ENCODE measurements at places on chromosomes 3 and 15.

DNA sequence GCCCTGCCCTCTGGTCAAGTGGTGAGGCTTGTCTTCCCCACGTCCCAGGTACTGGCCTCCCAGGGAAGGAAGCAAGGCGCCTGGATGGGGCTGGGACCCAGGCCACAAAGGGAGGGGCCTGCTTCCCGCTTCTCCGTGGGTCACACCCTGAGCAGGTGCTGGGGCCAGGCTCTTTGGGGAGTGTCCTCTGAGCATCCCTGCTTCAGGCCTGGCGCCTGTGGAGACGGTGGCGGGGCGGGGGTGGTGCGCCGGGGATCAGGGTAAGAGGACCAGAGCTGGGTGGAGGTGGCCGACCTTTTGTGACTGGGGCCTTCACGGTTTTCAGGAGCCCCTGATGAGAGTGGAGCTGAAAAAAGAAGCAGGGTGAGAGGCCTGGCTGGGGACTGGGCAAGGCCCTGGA lies 3.6 kb downstream of the PLA2G4B start:
- no peak for DNase-seq

DNA sequence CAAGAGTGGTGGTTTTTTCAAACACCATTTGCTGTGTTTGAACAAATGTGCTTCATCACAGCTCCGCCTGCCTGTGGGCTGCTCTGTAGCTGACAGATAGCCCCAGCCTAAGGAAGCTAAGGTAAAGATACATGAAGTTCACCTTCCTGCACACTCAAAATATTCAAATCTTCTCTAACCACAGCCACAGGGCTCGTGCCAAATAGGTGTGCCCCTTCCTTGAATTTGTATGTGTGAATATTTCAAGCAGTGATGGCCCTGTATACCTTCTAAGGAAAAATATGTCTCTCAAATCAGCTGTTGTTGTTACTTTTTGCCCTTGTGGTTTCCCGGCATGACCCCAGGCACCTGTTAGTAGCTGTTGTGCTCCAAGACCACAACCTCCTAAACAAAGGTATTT lies 92.8 kb downstream of the CCNL1 start:
- no peak for DNase-seq

GRCh38 chr15:98547741-98548138 lies 100.6 kb upstream of the IGF1R start:
- no peak for DNase-seq

DNA sequence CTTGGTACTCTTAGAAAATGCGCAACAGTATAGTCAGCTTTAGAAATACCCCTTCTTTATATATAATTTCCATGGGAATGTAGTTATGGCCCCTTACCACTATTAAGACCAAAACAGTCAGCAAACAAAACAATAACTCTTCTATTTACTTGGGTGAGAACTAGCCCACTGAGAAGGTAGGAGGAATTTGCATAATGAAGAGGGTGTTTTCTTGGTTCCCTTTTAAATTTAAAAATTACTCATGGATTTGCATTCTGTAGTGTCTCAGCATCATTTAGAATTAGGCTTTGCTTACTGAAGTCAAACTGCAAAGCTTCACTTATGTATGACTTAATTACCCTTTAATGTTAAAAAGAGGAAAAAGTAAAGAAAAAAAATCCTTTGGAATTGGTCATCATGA lies 350.8 kb downstream of the PTPRG start:
- no peak for DNase-seq

- DNase-seq, result no peak
Observed at GRCh38 chr15:61025781-61026180, 203.3 kb downstream of the RORA start.

- no peak for DNase-seq
Observed at GRCh38 chr3:12972781-12973702, 100.2 kb downstream of the IQSEC1 start.

GRCh38 chr15:99120050-99120777 lies 15.3 kb downstream of the SYNM start:
- no peak for DNase-seq

DNA sequence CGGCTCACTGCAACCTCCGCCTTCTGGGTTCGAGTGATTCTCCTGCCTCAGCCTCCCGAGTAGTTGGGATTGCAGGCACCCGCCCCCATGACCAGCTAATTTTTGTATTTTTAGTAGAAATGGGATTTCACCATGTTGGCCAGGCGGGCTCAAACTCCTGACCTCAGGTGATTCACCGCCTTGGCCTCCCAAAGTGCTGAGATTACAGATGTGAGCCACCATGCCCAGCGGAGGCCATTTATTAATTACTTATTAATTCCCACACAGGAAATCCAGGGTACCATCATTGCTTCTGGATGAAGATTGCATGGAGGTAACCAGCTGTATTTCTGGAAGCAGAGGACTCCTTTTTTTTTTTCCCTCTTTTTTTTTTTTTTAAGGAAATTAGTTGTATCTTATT lies 37.8 kb downstream of the MAP4 start:
- DNase-seq, result no peak

DNA sequence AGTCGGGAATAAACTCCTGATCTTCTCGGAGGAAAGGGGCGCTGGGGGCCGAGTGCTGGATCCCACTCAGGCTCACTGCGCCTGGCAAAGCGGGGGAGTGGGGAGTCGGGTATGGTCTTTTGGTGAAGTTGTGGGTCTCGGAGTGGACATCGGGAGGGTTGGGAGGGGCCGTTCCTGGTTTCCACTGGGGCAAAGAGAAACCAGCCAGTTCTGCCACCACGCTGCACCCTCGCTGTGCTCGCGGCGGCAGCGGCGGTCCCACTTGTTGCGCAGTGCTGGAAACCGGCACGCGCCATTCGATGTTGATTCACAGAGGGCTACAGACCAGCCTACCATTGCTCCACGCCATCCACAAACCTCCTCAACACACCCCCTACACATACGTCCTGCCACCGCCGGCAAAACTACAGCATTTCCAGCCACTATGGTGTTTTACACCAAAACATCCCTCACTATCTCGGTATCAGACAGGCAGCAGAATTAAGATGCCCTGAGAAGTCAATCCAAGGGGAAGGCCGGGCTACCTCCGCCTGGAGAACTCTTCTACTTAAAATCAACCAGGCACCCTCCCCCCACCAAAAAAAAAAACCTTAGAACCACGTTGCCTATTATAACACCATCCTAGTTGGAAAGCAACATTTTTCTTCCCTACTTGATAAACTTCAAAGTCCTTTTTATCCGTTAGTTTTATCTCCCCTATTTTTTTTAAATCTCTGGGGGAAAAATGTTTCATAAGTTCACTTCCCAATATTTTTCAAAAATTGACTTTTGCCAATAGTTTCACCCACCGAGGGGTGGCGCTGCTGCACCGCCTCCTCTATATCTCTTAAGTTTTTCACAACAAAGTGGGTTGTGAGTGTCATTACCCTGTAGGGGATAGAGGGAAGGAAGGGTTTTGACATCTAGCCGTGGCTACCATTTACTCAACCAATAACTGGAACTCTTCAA lies 3.6 kb downstream of the BCL6 start:
- no peak for DNase-seq

GRCh38 chr3:7305561-7305960 lies 444.6 kb downstream of the GRM7 start:
- no peak for DNase-seq

DNA sequence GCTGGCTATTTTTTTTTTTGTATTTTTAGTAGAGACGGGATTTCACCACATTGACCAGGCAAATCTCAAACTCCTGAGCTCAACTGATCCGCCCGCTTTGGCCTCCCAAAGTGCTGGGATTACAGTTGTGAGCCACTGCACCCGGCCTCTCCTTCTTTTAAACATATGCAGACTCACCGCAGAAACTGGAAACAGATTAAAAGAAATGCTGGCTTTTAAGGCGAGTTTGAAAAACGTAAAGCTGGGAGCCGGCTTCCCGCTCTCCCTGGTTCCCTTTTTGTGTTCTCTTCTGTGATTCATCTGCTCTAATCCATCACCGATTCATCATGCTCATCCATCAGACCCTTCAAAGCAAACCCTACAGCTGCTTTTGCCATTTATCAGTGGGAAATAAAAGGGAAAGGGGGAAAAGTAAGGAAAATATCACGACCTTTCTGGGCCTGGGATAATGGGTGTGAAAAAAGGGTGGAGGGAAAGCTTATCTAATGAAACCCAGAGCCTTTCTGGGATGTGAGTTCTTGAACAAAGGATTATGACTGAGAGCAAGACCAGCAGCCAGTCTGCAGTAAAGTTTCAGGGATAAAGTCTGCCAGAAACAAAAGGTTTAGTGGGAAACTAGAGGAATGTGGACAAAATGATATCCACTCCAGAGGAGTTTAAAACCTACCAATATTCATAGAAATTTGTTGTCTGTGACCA lies 92.3 kb upstream of the LRIG1 start:
- no peak for DNase-seq

DNA sequence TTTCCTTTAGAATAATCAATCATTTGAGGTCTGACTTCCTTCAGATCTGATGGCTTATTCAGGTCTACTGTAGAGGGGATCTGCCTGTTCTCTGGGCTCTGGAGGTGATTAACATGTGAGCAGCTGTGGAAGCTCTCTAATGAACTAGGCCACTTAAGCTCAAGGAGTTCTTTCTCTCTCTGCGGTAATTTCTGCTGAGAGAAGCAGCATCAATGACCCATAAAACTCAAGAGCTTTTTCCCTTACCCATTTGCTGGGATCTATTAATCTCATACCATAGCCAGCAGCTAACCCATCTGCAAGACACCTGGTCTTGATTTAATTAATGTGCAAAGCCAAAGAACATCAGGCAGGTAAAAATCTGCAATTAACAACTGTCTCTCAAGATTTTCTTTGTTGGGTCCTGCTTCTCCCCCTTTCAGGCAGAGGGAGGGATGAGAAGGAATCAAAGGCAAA lies 73.2 kb upstream of the DLG1 start:
- no peak for DNase-seq

DNA sequence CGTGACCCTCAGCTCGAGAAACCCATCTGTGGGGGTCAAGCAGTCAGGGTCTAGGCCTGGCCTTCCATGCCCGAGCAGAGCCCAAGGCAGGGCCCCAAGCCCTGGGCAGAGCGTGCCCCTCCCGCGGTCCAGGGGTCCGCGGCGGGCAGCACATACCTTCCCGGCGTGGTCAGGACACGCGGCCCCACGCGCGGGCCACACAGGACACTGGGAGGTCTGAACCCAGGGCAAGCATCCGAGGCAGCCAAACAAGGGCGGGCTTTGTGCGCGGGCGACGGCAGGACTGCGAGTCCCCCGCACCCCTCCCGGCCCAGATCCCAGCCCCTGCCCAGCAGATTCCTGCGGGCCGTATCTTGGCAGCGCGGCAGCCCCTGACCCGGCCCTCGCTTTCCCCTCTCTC lies 61.6 kb upstream of the ACAN start:
- DNase-seq, result no peak

- no peak for DNase-seq
Observed at GRCh38 chr3:4547799-4548198, 54.7 kb downstream of the ITPR1 start.

- no peak for DNase-seq
Observed at GRCh38 chr3:42052484-42053351, 38.4 kb upstream of the TRAK1 start.

DNA sequence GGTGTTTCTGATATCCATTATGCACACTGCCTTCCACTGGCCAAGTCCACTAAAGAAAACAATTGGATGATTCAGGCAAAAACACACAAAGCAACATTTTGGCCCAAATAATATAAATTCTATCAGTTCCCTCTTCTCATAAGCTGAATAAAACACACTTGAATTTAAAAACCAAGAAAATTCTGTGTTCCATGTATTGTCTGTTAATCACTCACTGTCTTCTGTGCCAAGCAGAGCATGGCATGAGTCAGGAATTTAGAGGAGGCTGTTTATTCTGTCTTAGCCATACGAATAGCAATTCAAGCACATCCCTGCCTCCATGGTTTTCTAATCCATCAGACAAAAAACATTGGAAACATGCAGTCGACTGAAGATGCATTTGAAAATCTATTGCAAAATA lies 215.6 kb upstream of the UMPS start:
- no peak for DNase-seq

DNA sequence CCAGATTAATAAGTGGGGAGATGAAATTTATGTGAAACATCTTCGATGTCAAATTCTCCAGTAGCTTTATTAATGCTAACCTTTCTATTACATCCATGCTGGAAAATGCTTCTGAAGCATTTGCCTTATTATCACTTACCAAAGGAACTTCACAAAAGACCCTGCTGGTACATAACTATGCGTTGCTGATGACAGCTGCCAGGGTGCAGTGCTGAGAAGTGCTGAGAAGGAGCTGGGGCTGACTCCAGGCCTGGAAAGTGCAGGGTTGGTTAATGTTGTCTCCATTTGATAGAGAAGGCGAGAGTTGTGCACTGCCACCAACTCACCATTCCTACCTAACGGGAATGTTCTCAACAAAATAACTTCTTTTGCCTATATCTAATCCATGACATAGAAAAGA lies 736.0 kb upstream of the NR2F2 start:
- DNase-seq, result no peak

DNA sequence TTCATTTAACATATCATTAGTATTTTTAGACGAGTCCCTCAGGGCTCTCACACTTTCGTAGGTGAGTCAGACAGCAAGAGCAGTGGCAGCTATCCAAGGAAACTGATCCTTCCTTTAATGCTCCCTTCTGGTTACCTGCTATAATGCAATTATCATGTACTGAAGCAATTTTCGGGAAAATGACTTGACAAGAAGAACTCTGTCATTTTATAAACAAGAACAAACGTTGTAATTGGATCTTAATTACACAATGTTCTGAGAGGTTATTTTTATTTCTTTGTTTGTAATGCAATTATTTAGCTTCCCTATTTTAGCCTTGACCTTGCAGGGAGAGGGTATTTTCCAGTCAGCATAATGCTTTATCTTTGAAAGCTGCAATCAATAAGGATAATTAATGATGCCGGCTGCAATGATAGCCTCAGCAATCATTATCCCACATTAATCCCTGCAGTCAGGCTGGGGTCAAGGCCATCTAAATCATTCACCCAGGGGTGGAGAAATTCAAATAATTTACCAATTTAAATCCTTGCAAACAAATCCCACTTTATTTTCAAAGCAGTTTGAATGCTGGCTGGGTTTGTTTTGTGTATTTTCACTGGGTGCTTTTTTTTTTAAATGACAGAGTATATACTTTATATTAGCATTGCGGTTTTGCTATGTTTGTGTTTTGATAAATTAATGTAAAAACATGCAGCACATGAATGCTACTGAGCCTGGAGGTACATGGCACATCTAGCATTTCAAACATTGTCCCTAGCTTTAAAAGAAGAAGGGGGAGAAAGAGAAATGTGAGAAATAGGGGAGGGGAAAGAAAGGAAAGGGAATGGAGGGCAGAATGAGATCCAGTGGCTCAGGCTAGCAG lies 249.9 kb downstream of the SHOX2 start:
- no peak for DNase-seq

GRCh38 chr3:51955893-51956770 lies 951 bp downstream of the GPR62 start:
- no peak for DNase-seq

DNA sequence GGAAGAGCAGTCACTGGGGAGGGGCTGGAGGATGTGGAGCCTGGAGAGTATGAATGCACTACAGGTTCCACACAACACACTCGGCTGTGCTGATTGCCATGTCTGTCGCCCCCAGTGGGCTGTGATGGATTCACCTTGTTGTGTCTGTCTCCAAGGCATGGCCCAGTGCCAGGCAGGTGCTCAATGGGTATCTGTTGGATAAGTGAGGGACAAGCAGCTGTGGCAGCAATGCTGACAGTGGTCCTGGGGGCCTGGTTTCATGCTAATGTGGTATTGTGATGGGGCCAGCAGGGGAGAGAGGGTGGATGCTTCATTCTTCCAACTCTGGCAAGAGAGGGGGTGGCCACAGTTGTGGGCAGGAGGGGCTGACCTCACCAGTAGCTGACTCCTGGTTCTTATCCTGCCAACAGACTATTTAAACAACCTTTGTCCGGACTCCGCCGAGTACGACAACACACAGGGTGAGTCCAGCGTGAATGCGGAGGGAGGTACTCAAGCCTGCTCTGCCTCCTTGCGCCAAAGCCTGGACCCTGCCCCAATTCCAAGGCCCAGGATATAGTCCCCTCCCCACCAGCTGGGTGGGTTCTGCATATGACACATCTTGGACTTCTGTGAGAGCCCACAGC lies 47.3 kb upstream of the NR2C2 start:
- DNase-seq, result no peak
